ENCODE measurements at places on chromosomes 1 and 21.

DNA sequence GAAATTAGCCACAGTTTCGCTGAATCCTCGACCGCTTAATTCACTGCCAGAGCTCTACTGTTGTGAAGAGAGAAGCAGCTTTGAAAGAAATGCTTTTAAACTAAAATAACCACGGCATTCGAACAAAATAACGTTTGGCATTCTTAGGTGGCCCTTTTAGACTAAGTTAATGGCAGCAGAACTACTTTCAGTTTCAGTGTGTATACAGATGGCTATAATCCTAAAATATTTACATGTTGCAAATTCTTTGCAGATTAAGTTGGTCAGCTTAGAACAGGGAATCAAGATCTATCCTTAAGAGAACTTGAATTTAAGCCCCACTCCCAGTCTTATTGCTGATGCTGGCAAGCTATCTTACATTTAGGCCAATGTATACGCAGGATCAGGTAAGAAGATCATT is 62.7 kb downstream of the ADSS2 start:
- no peak for DNase-seq

DNA sequence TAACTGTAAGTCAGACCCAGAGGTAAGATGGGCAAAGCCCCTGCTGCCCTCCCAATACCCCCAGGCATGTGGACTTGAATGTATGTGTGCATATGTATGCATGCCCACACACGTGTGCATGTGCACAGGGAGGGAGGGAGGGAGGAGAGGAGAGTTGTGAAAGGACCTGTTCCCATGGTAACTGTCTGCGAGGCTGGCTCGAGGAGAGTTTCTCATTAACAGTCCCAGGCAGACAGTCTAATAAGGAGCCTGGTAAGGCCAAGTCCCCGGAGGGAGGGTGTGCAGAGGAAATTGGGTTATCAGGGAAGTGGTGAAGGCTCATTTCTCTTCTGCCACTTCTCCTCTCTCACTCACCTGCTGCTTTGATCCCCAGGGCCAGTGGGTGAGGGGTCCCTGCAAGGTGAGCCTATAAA is 74.9 kb downstream of the NFASC start:
- no peak for DNase-seq

GRCh38 chr1:22747021-22747734 is 36.5 kb downstream of the EPHB2 start:
- no peak for DNase-seq

GRCh38 chr21:45806042-45806441 is 162.5 kb downstream of the PCBP3 start:
- DNase-seq: no peak

DNA sequence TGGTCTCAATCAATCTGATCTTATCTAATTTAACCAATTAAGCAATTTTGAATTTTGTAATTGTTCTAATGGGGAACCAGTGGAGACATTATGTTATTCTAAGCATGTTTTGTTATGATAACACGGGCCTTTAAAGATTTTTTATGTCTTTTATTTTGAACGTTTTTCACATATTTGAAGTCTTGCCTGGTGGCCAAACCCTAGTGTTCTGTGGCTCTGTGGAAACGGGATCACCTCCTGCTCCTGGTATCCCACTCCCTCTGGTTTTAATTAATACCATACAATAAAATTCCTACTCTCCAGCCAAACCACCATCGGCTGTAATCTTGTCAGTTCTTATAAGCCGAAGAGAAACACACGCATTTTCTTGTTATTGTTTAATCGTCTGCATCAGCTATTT is 22.9 kb upstream of the LMO4 start:
- no peak for DNase-seq

- no peak for DNase-seq
Measured at GRCh38 chr1:217026531-217026930, 303.3 kb upstream of the ESRRG start.

GRCh38 chr1:28580722-28581530 is 11.1 kb upstream of the RAB42 start:
- no peak for DNase-seq

DNA sequence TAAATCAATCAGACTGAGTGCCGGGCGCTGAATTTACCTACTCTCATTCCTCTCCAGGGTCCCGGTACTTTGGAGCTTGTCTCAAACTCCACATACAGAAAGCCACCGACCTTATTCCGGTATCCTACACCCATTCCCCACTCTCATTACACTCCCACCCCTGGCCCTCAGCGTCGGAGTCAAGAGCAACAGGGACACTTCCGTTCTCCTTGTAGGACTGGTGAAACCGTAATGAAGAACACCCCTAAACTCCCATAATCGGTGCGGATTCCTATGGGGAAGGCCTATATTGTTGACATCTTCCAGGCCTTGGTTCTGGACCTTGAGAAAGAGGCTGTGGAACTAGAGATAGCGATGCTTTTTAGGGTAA is 798 bp downstream of the ZBED6 start:
- no peak for DNase-seq

DNA sequence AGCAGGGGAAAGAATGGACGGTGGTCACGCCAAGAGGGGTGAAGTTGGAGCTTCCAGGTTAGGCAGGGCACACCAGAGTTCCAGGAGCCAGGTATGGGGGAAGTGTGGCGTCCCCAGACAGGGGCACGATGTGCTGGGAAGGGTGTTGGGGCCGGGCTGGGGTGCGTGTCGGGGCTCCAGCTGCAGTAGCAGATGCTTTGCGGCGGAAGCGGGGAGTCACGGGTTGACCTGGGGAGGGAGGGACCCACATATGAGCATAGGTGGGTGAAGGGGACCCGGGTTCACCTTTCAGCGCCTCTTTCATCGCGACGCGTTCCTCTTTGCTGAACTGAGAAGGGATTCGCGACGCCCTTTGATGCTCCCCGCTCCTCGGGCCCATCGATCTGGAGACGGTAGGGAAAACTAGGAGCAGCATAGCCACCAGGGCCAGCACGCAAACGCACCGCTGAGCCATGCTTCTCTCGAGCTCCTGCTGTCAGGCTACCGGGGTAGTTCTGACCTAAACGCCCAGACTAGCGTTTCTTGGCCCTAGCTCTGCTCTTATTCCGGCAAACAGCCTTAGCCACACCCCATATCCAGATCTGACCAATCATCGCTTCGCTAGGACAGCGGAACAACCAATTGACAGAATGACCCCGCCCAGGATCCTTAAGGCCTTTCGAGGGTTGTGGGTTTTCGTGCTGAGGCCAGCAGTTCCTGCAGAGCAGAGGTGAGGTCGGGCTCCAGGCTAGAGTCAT is at the start of gene PM20D1:
PM20D1 (minus strand) TSS at position 514 of the 737 bp plus-strand sequence; CDS start at position 454, 60 bp downstream.
- DNase-seq: peak; percentile 66

Data from breast epithelium (tissue), 4 donors.